ENCODE measurements at places on chromosomes 5 and 9.

GRCh38 chr9:129886226-129887174, 51.2 kb downstream of the USP20 start:
- DNase-seq, result no peak

- DNase-seq, result no peak
These were observed 151.9 kb downstream of the NDUFS4 start for GRCh38 chr5:53712327-53712726.

- DNase-seq, result no peak
These were observed 186.7 kb downstream of the NTRK2 start for GRCh38 chr9:84856181-84856632.

DNA sequence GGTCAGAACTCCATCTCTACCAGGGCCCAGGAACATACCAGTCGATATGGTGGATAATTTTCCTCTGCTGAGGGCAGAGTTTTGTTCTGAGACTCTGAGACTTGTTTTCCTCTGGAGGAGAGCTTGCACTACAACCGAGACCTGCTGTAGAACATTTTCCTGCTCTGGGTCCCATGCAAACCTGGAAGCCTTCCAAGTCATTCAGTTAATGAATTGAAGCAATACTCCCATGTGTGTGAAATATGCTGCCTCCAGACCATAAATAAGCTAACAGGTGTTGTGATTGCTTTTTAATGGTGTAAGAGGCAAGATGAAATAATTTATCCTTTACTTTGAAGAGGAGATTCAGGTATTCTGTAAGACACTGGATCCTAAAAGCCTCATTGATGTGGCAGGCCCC, 372.8 kb downstream of the TMEM167A start:
- no peak for DNase-seq

- no peak for DNase-seq
These were observed 286.6 kb downstream of the CRB2 start for GRCh38 chr9:123642291-123643278.

DNA sequence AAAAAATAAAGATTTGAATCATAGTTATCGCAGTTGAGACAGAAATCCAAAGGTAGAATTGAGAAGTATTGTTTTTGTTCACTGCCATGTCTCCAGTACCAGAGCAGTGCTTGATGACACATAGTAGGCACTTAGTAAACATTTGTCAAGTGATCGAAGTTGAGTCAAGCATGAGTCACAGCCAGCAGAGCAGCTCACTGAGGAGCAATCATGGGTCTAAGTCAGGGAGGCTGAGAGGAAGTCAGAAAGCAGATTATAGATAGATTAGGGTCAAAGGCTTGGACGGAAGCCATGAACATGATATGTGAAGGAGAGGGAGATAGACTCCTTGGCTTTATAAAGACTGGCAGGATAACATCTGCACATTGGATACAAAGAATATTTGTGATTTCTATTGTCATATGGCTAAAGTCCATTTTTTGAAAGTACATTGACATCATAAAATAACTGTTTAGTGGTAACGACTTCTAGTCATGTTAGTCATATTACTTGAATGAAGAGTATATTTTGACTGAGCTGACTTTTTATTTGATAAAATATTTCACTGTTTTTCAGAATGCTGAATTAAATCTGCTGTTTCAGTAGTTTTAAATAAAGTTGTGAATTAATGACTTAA, 168.5 kb downstream of the RAB3C start:
- no peak for DNase-seq

DNA sequence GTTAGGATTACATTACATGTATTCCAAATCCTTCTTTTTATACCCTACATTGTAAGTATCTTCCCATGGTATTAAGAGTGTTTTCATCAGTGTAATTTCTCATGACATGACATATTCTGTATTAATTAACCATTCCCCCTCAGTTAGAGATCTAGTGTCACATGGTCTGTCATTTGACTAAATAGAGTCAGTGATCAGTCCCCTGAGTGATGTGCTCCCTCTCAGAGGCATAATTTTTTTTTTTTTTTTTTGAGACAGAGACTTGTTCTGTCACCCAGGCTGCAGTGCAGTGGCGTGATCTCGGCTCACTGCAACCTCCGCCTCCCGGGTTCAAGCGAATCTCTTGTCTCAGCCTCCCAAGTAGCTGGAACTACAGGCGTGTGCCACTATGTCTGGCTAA, 218.6 kb downstream of the TTLL11 start:
- DNase-seq, result no peak

- DNase-seq, result no peak
These were observed 66.8 kb downstream of the ARL15 start for GRCh38 chr5:54243483-54244080.

GRCh38 chr9:130988905-130989304, 20.1 kb upstream of the LAMC3 start:
- DNase-seq, result no peak

DNA sequence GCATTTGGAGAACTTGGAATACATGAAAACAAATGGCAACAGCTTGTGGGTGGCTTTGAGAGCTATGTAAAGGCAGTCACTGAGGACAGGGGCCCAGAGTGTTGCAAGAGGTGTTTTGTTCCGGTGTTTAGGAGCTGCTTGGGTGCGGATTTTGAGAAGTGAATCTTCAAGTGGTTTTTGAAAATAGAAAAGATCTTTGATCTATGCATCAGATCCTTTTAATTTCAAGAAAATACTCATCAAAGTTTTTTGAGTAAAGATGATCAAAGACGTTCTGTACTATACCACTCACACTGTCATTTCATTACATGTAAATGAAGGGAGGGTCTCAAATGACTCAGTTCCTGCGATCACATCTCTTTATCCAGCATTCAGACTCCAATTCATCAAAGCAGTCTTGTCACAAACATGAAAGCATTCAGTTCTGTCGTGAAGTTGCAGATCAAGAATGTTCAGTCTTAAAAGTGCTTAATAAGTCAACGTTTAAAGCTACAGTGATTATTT, 112.5 kb downstream of the WDR41 start:
- DNase-seq, result no peak

DNA sequence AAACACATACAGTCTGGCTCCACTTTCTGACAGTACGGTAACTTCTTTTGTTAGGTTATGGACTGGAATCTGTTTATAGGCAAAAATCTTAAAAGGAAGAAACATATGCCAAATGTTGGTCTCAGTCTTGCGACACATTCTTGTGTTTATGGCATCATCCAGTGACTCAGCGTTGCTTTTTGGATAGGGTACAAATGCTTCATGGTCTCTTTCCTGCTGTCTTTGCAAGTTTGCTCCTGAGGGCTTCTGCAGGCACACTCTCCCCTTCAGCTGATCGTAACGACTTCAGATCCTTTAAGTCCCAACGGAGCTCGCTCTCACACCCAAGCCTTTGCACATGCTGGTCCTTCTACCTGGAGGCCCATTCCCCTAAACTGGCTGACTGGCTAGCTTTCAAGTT, 23.6 kb upstream of the TNFSF8 start:
- DNase-seq, result no peak

DNA sequence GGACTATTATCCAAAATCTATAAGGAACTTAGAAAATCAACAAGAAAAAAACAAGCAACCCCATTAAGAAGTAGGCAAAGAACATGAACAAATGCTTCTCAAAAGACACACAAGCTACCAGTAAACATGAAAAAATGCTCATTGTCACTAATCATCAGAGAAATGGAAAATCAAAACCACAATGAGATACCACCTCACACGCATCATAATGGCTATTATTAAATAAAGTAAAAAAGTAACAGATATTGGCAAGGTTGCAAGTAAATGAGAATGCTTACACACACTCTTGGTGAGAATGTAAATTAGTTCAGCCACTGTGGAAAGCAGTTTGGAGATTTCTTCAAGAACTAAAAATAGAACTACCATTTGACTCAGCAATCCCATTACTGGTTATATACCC, 167.0 kb upstream of the DMRTA1 start:
- no peak for DNase-seq

DNA sequence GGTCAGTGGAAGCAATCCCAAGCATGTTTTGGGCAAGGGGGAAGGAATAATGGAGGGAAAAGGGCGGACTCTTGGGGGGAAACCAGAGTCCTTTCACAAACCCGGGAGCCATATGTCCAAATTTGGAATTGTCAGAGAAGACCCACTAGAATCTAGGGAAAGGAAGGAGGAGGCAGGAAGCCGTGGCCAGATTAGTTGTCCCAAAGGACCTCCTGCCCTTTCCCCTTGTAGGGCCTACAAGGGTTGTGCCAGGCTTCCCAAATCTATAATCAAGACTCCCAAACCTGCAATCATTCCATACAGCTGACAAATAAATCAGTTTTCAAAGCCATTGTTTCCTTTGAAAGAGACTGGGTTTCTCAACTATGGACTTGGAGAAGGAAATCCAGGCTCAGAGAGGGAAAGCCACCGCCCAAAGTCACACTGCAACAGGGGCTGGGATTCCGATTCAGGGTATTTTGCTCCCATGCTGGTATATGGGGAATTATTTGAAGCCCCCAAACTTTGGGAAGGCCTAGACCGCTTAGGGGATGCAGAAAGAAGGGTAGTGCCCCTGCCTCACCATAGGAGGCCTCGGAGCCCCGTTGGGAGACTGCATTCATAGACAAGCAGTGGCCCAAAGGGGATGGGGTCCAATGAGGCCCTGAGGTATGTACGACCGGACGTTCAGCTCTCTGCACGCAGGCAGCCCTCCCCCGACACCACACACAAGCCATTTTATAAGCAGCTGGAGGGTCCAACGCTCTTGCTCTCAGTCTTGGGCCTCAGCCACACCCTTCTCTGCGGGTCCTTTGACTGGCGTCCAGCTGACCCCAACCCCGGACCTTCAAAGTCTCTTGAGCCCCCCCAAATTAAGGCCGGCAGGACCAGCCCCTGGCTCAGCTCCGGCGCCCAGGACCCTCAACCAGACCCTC, 815 bp downstream of the ANXA6 start:
- DNase-seq, result peak; percentile 15

DNA sequence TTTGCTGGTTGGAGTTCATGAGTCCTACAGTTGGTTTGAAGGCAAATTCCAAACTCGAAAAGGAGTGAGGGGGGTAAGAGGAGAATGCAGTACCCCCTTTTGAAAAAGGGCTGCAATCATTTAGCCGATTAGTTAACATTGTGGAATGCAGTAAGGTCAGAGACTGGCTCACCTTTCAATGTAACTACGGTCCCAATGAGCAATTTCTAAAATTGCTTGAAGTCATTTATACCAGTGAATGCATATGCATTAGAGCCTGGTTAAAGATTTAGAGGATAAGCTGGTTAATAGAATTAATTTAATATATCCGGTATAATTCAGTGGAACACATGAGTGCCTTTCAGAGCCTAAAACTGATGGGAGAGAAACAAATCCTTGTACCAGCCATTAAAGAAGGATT, 172.6 kb upstream of the PAPPA start:
- DNase-seq, result no peak

GRCh38 chr5:2877522-2877921, 126.0 kb upstream of the IRX2 start:
- DNase-seq, result no peak

DNA sequence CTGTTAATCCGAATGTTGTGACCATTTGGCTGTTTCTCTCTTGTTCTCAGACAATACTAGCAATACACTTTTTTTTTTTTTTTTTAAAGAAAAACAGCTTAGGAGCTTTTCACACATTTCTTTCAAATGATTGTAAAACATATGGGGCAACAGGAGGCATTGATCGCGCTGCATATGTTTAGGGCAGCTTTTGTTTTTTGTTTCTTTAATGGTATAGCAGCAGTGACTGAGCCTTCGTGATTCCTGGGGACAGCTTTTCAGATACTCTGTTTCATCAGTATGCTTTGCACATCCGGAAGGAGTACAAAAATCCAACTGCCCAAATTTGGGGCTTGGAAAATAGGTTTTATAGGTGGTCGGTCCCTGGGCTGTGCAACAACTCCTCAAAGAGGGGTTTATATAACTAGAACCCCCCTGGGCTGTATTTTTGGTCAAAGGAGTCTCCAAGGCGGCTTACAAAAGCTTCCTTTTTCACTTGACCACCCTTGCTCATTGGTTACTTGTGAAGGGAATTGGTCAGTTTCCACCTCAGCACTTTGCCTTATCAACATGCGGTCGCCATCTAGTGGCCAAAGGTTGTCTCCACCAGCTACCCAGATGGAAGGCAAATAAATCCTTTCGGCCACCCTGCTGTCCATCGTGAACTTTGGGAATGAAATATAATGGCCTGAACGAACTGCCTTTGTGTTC, 91.8 kb downstream of the PDE6A start:
- DNase-seq, result no peak

DNA sequence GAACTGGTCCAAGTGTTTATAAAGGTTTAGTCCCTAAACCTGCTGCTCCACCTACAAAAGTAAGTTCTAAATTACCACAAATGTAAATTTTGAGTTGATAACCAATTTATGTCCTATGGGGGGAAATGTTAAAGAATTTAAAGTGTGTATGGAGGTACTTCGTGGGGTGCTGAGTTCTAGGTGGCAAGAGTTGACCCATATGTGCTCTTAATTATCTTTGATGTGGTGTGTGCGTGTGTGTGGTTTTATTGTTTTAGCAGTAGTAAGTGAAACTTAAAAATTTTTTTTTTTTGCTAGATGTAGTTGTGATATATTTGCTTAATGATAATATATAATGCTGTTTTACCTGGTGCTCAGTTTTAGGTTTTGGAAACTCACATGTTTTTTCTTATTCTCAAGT, 72.6 kb downstream of the GPBP1 start:
- peak; percentile 2 for DNase-seq

DNA sequence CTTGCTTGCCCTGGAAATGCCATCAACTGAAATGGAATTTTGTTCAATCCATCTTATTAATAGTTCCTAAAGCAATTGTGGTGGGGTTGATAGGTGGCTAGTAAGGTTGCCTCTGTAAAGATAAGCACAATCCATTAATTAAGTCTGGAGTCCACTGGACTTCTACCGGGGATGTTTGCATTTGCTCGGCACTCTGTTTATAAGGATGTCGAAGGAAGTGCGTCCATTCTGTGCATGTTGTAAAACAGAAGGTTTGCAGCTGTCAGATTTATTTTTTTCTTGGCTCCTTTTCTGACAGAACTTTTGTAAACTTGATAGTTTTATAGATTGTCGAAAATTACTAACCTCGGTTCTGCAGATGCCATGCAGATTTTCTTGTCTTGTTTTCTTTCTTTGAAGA, 12.8 kb upstream of the TNFAIP8 start:
- no peak for DNase-seq

DNA sequence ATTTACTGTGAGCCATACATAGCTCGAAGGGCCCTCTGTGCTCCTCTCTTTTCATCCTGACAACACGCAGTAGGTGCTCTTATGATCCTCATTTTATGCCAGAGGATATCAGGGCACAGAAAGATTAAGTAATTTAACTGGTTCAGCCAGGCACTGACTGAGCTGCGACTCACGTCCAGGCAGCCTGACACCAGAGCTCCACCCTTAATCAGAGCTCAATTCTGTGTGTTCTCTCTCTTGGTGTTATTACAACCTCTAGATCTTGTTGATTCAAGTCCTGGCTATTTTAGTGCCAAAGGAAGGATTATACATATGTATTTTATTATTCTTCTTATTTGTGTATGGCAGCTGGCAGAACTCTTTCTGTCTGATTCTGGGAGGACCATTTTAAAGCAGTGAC, 59.7 kb downstream of the OSMR start:
- DNase-seq, result no peak

GRCh38 chr5:763397-763796, 21.1 kb downstream of the ZDHHC11B start:
- DNase-seq, result no peak

- DNase-seq, result no peak
These were observed 199.2 kb upstream of the ANKRD55 start for GRCh38 chr5:56432321-56432720.

GRCh38 chr9:120136696-120137095, 443.3 kb downstream of the CDK5RAP2 start:
- DNase-seq, result no peak

All from thymus (tissue), 14 donors.